Fibroblast of skin of left biceps (primary cell): ENCODE measurements at places on chromosomes 1 and 21.

GRCh38 chr1:97837161-97837560 is 83.7 kb downstream of the DPYD start:
- no peak for DNase-seq

GRCh38 chr1:235278233-235278914 is 49.6 kb downstream of the ARID4B start:
- DNase-seq, result no peak

- peak; percentile 50 for DNase-seq
Observed at GRCh38 chr1:25875154-25875855, at the start of gene PAQR7. TSS of gene PAQR7 (minus strand) at chr1:25875708. CDS start at chr1:25863839, 11,869 bp downstream.

GRCh38 chr1:222031318-222031717 is 289.4 kb upstream of the DUSP10 start:
- no peak for DNase-seq

- no peak for DNase-seq
Observed at GRCh38 chr21:17708522-17709265, 96.0 kb upstream of the BTG3 start.
